ENCODE measurements at places on chromosomes 2 and 18. TPM values are rescaled to one million over a fixed set of nuclear protein-coding genes. Genes with fewer than 3 reads are reported as not detected.
A peak's percentile ranks its signal among the peaks of the same experiment; 100 is the strongest.

- no peak overlapping the region for H3K4me3 ChIP-seq
- peak; percentile 19 for DNase-seq
- H3K4me1 ChIP-seq = no peaks in the 10 kb centered on the region
- no peak overlapping the region for H3K27ac ChIP-seq
- no peaks in the 10 kb centered on the region for H3K36me3 ChIP-seq
- no peaks in the 10 kb centered on the region for H3K27me3 ChIP-seq
These were observed 77.2 kb upstream of the NDUFV2 start for GRCh38 chr18:9025091-9025838.

Gene ABCG5
- total RNA-seq = not detected

- no peak overlapping the region for H3K27ac ChIP-seq
- H3K4me3 ChIP-seq = no peak overlapping the region
- no peaks in the 10 kb centered on the region for H3K4me1 ChIP-seq
- no peaks in the 10 kb centered on the region for H3K36me3 ChIP-seq
- no peaks in the 10 kb centered on the region for H3K27me3 ChIP-seq
- peak; percentile 39 for DNase-seq
These were observed 66.1 kb upstream of the NXPH2 start for GRCh38 chr2:138846216-138846821.

DNA sequence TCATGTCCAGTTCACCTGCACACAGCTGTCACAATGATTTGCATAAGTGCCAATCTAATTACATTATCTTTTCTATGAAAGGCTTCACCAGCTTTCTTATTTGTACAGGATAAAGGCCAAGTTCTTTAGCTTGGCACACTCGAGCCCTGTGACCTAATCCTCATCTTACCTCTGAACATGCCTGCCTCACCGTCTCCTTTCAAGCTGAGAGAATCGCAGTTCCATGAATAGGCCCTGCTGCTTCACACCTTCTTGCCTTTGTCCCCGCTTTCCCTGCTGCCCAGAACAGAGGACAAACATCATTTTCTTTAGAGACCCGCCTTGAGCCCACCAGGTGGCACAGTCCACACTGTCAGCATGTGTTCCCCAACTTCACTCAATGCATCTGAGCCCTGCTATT lies 1094.7 kb downstream of the BCL11A start:
- no peaks in the 10 kb centered on the region for H3K27me3 ChIP-seq
- no peak overlapping the region for H3K27ac ChIP-seq
- no peaks in the 10 kb centered on the region for H3K36me3 ChIP-seq
- H3K4me3 ChIP-seq = no peak overlapping the region

DNA sequence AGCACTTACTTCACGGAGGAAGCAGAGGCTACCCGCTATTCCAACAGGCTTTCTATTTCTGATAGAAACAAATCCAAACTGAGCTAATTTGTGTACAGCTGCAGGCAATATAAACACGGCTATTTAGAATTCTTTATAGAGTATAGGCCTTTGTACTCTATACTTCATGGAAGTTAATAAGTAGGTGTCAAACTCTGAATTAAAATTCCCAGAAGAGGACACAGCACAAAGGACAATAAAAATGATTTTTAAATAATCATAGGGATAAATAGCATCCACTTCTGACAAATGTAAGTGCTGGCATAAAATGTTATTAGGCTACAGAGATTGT lies 261.5 kb downstream of the AFF3 start:
- DNase-seq = no peak
- H3K36me3 ChIP-seq = no peaks in the 10 kb centered on the region
- no peaks in the 10 kb centered on the region for H3K27me3 ChIP-seq

GRCh38 chr18:35658112-35658511 lies 76.6 kb downstream of the GALNT1 start:
- H3K36me3 ChIP-seq = no peaks in the 10 kb centered on the region
- no peaks in the 10 kb centered on the region for H3K27me3 ChIP-seq
- H3K4me1 ChIP-seq = no peaks in the 10 kb centered on the region
- H3K4me3 ChIP-seq = no peak overlapping the region
- DNase-seq = no peak
- H3K27ac ChIP-seq = no peak overlapping the region

GRCh38 chr2:238202326-238203093 lies 985 bp downstream of the ILKAP start:
- no peak for DNase-seq
- no peaks in the 10 kb centered on the region for H3K27me3 ChIP-seq
- peaks cover 4% of the 10 kb centered on the region for H3K4me1 ChIP-seq
- H3K36me3 ChIP-seq = no peaks in the 10 kb centered on the region
- peak overlapping the region; percentile 64 for H3K4me3 ChIP-seq

GRCh38 chr2:171509945-171510731 lies 12.1 kb upstream of the CYBRD1 start:
- no peak overlapping the region for H3K27ac ChIP-seq
- DNase-seq = no peak
- no peak overlapping the region for H3K4me3 ChIP-seq
- H3K36me3 ChIP-seq = no peaks in the 10 kb centered on the region
- no peaks in the 10 kb centered on the region for H3K27me3 ChIP-seq

DNA sequence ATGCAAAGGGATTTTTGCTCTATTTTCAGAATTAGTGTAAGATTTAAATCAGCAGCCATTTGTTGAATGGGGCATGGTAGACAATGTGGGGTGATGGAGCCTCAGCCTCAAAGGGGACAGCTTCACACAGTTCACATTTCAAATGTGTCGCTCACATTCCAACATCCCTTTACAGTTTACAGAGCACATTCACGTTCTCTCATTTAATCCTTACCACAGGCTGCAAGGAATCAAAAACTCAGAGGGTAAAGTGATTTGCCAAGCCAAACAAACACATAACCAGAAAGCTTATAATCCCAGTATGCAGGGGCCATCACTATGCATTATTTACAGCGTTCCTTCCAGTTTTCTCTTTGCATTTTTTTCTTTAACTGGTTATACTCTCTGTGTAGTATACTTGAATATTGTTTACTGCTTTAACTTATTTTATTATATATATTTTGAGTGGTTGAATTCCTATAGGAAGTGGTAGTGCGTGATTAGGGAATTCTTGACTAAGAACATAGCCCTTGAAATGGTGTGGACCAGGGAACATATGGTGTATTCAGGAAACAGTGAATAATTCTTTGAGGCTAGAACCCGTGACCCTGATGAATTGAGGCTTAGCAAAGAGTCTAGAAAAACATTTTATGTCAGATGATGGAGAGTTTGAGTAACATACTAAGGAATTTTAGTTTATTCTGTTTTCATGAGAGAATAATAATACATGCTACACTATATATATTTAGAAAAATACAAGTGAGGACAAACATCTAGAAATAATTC lies 18.1 kb upstream of the TAF1B start:
- H3K4me1 ChIP-seq = peaks cover 10% of the 10 kb centered on the region
- no peak for DNase-seq
- H3K27me3 ChIP-seq = no peaks in the 10 kb centered on the region
- no peak overlapping the region for H3K4me3 ChIP-seq

GRCh38 chr2:7539077-7539476 lies 621.9 kb downstream of the RNF144A start:
- H3K4me1 ChIP-seq = no peaks in the 10 kb centered on the region
- H3K4me3 ChIP-seq = no peak overlapping the region
- no peak for DNase-seq
- no peaks in the 10 kb centered on the region for H3K27me3 ChIP-seq
- no peaks in the 10 kb centered on the region for H3K36me3 ChIP-seq
- no peak overlapping the region for H3K27ac ChIP-seq

DNA sequence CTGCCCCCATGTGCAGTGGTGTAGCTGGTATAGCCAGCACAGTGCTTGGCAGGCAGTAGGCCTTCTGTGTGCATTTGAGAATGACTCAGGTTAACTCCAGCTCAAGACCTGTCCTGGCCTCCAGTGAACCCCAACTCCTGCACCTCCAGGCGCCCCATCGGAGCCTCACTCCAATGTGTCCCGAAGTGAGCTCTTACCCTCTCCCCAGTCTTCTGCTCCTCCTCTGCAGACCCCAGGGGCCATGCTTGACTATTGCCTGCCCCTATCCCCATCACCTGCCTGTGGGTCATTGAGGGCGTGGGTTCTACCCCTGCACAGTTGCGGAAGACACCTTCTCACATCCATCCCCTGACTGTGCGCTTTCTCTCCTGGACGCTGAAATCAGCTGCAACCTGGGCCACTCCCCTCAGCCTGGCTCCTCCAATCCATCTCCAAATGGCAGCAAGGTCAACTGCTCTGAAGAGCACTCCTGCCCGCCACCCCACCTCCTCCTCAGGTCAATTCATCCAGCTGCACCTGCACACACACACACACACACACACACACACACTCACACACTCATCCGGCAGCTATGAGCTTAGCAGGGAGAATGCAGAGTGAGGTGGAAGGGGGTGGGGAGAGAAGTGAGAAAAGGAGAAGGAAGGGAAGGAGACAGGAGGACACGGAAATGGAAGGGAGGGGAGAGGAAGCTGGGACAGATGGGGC lies 130.3 kb upstream of the GLI2 start:
- no peak for DNase-seq
- H3K4me3 ChIP-seq = no peak overlapping the region
- no peaks in the 10 kb centered on the region for H3K4me1 ChIP-seq
- no peaks in the 10 kb centered on the region for H3K27me3 ChIP-seq
- no peaks in the 10 kb centered on the region for H3K36me3 ChIP-seq

DNA sequence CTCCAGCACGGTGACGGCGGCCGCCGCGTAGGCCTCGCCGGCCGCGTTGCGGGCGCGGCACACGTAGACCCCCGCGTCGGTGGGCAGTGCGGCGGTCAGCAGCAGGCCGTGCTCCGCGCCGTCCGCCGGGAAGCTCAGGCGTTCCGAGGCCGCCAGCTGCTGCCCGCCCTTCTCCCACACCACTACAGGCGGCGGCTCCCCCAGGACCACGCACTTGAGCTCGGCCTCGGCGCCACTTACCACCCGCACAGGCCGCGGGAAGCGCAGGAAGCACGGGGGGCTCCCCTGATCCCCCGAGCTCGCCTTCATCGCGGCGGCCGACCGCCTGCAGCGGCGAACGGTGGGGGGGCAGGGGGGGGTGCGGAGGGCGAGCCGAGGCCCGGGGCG lies 422 bp downstream of the OBSL1 start:
- H3K36me3 ChIP-seq = no peaks in the 10 kb centered on the region
- peaks cover 20% of the 10 kb centered on the region for H3K4me1 ChIP-seq
- H3K4me3 ChIP-seq = peak overlapping the region; percentile 75
- H3K27me3 ChIP-seq = no peaks in the 10 kb centered on the region
- peak overlapping the region; percentile 42 for H3K27ac ChIP-seq
- no peak for DNase-seq

Gene CPLX4
- not detected for total RNA-seq

Gene MYO3B
- 0.09 TPM for total RNA-seq

DNA sequence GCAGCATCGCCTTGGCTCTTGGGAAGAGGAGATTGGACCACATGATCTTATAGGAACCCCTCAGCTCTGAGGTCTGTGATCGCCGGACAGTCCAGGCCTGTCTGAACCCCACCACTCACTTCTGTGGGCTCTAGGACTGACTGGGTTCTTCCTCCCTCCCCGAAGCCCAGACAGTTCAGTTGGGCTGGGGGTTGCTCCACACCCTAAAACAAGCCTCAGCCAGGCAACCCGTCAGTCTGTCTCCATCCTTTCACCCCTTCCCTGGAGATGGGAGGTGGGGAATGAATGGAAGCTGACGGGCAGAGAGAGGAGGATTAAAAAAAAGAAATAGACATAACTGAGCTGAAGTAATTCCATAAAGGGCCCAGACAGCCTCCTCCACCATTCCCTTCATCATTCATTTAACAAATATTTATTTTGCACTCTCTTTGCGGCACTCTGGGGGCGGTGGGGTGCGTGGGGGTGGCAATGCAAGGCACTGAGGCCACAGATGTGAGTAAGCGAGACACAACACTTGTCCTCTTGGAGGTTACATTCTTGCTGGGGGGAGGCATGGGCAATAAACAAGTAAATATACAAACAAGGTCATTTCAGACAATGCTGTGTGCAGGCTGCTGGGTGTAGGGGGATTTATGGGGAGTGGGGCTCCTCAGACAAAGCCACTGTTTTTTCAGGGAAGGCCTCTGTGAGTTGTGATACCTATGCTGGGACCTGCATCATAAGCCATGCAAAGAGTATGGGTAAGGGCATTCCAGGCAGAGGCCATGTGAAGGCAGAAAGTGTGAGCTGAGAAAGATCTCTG lies 12.9 kb downstream of the WNT10A start:
- peak overlapping the region; percentile 39 for H3K27ac ChIP-seq
- peak overlapping the region; percentile 38 for H3K4me3 ChIP-seq
- no peaks in the 10 kb centered on the region for H3K36me3 ChIP-seq
- DNase-seq = no peak
- no peaks in the 10 kb centered on the region for H3K27me3 ChIP-seq
- H3K4me1 ChIP-seq = peaks cover 48% of the 10 kb centered on the region

- H3K4me1 ChIP-seq = peaks cover 8% of the 10 kb centered on the region
- no peak overlapping the region for H3K27ac ChIP-seq
- DNase-seq = no peak
- H3K27me3 ChIP-seq = no peaks in the 10 kb centered on the region
- no peaks in the 10 kb centered on the region for H3K36me3 ChIP-seq
- H3K4me3 ChIP-seq = no peak overlapping the region
These were observed 36.0 kb downstream of the GULP1 start for GRCh38 chr2:188327518-188328213.

Gene UGT1A5
- 1.2 TPM for total RNA-seq

- no peaks in the 10 kb centered on the region for H3K27me3 ChIP-seq
- no peak overlapping the region for H3K4me3 ChIP-seq
- no peaks in the 10 kb centered on the region for H3K36me3 ChIP-seq
- DNase-seq = no peak
These were observed 48.8 kb downstream of the ASAP2 start for GRCh38 chr2:9255416-9255815.

Gene NABP1
- total RNA-seq = 89.8 TPM

Gene SERPINB5
- total RNA-seq = not detected

DNA sequence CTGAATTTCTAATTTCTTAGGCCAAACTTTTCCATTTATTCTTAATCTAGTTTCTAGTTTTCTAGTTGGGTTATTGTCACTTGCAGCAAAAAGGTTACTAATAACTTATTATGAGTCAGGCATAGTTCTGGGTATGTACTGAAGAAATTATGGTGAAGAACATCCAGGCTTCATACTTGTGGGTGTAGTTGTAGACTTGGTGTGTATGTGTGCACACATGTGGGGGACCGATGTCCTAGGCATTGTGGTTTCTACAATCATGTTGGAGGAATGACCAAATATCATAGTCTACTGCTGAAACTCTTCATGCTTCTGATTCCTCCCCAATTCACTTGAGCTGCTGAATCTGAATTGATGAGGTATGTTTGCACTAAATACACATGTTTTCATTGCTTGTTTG lies 141.2 kb downstream of the PMAIP1 start:
- H3K4me3 ChIP-seq = no peak overlapping the region
- DNase-seq = no peak
- no peak overlapping the region for H3K27ac ChIP-seq

- H3K27me3 ChIP-seq = no peaks in the 10 kb centered on the region
- H3K4me1 ChIP-seq = peaks cover 35% of the 10 kb centered on the region
- no peak overlapping the region for H3K4me3 ChIP-seq
- no peak for DNase-seq
- no peak overlapping the region for H3K27ac ChIP-seq
These were observed 70.9 kb downstream of the LRRFIP1 start for GRCh38 chr2:237698358-237698694.

DNA sequence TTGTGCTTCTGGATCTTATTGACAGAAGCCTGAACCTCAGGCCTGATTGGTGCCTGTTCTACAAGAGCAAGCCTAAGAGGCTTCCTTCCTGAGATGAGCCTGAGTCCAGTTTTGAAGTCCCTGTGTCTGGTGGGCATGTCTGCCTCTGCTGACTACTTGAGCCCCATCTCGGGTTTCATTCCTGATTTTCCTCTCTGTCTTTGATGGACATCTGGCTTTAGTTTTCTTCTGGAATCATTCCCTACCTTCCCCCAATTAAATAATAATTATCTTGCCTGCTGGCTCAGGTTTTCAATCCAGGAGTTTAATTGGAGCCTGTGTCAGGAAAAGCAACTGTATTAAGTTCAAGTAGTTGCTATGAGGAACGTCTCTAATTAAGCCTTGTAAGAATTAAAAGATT lies 135.5 kb upstream of the MC4R start:
- no peaks in the 10 kb centered on the region for H3K36me3 ChIP-seq
- no peak overlapping the region for H3K4me3 ChIP-seq
- H3K27ac ChIP-seq = no peak overlapping the region
- H3K4me1 ChIP-seq = no peaks in the 10 kb centered on the region
- DNase-seq = no peak
- H3K27me3 ChIP-seq = no peaks in the 10 kb centered on the region
